Placental epithelial cell (primary cell): ENCODE measurements at places on chromosomes 2 and 18. TPM values are rescaled to one million over a fixed set of nuclear protein-coding genes. Genes with fewer than 3 reads are reported as not detected.

SNRPD1 gene
- 5.9 and 6.3 TPM in 2 replicates for total RNA-seq

FAM124B gene
- total RNA-seq = not detected in 2 replicates

HES6 gene
- 1.5 and 1.6 TPM in 2 replicates for total RNA-seq

CAPN10 gene
- 16.9 and 17.5 TPM in 2 replicates for total RNA-seq
